ENCODE measurements at places on chromosomes 1 and 21.

DNA sequence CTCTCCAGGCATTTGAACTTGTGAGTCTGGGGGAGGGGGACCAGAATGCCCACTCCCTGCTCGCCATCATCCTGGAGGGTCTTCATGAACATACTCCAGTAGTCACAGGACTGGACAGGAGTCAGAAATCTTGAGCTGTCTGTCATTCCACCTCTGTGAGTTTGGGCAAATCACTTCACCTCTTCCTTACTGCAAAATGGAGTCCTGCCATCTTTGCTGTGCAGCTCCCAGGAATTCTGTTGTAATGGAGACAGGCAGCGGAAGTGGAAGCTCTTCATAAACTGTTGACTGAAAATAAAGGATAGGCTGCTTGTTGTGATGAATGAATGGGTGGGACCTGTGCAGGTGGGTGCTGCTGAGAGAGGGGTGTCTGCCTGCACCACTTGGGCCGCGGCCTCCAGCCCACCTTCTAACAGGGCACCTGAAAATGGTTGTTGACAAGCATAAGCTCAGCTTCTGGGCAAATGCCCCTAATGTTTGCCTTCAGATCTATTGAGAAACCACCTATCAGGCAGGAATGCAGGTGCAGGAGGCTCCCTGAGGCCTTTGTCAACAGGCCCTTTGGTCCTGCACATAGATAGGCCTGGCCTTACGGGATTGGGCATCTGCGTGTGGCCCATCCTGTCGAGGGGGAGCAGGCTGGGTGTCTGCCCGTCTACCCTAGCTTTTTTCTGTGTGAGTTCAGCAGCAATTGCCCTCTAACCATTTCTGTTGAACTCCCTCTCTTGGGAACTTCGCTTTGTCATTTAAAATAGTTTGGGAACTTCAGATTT lies 321.0 kb downstream of the RPS6KC1 start:
- no peak overlapping the region for H3K4me3 ChIP-seq
- H3K27me3 ChIP-seq = peaks cover 3% of the 10 kb centered on the region
- no peak for DNase-seq
- H3K36me3 ChIP-seq = no peaks in the 10 kb centered on the region

GRCh38 chr21:8988696-8989095 lies 1532.7 kb upstream of the TPTE start:
- no peak overlapping the region for H3K4me3 ChIP-seq
- H3K27me3 ChIP-seq = peaks cover 30% of the 10 kb centered on the region
- H3K4me1 ChIP-seq = no peaks in the 10 kb centered on the region

GRCh38 chr1:198143797-198144196 lies 13.0 kb upstream of the NEK7 start:
- DNase-seq = no peak
- H3K27ac ChIP-seq = no peak overlapping the region
- H3K4me3 ChIP-seq = no peak overlapping the region

GRCh38 chr1:186291271-186291670 lies 83.8 kb downstream of the TPR start:
- H3K27me3 ChIP-seq = no peaks in the 10 kb centered on the region
- DNase-seq = no peak
- no peak overlapping the region for H3K27ac ChIP-seq
- peaks cover 39% of the 10 kb centered on the region for H3K4me1 ChIP-seq

DNA sequence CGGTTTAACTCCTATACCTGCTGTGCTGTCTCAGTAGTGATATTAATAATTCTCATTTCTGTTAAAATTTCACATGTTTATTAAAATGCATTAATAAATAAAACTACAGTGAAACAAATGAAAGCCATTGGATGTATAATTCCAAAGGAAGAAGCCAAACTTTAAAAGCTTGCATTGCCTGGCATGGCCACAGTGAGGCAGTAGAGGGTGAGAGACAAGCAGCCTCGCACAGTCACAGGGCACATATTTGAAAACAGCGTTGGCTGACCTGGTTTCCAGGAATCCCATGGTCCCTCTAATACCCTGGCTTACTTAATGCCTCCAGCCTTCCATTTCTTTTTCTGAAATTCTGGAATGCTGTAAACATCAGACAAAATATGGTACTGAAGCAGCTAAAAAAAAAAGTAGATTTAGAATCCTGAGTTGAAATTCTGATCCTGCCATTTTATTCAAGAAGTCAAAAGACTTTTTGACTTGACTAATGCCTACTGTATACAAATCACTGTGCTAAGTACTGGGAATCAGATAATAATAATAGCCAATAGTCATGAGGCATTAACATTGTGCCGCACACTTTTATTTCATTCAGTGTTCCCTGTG lies 6.7 kb upstream of the RNASEL start:
- H3K27me3 ChIP-seq = no peaks in the 10 kb centered on the region
- DNase-seq = peak; percentile 79
- H3K4me1 ChIP-seq = peaks cover 16% of the 10 kb centered on the region
- H3K4me3 ChIP-seq = no peak overlapping the region

- peaks cover 8% of the 10 kb centered on the region for H3K4me1 ChIP-seq
- no peak for DNase-seq
- H3K36me3 ChIP-seq = peaks cover 21% of the 10 kb centered on the region
- no peaks in the 10 kb centered on the region for H3K27me3 ChIP-seq
- H3K27ac ChIP-seq = no peak overlapping the region
- H3K4me3 ChIP-seq = no peak overlapping the region
Measured at GRCh38 chr1:235190431-235190830, 29.4 kb upstream of the RBM34 start.

DNA sequence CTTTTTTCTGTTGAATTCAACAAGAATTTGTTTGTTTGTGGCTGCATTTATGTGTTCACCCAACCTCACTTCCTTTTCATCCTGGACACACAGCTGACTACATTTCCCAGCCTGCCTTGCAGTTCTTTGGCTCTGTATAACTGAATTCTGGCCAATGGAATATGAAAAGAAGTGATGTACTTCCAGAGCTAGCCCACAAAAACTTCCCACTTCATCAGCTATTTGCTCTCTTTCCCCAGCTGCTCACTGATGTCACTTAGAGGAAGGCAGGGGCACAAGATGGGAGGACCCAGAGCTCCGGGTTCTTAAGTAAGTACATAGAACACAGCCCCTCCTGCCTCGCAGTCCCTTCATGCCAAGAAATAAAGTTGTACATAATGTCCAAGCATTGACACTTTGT lies 235.0 kb upstream of the FGGY start:
- peaks cover 29% of the 10 kb centered on the region for H3K4me1 ChIP-seq
- H3K27me3 ChIP-seq = no peaks in the 10 kb centered on the region
- H3K4me3 ChIP-seq = no peak overlapping the region

DNA sequence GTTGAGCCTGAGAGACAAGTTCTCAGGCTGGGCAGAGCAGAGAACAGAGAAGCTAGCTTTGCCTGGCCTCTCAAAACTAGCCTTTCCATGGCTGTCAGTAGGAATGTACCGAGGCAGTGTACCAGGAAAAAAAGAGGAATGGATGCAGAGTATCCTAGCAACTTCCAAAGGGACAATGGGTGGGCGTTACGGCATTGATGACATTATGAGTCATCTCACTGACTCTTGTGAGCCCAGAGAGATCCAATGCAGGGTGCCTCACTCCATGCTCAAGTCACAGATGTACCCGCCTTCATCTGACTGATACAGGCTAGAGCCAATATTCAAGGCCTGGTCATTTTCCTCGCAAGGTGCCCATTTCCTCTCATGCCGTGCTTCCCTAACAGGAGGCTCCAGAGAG lies 51.4 kb upstream of the C8B start:
- no peak overlapping the region for H3K4me3 ChIP-seq
- no peaks in the 10 kb centered on the region for H3K36me3 ChIP-seq
- H3K4me1 ChIP-seq = no peaks in the 10 kb centered on the region
- peaks cover 2% of the 10 kb centered on the region for H3K27me3 ChIP-seq
- H3K27ac ChIP-seq = no peak overlapping the region
- DNase-seq = no peak

DNA sequence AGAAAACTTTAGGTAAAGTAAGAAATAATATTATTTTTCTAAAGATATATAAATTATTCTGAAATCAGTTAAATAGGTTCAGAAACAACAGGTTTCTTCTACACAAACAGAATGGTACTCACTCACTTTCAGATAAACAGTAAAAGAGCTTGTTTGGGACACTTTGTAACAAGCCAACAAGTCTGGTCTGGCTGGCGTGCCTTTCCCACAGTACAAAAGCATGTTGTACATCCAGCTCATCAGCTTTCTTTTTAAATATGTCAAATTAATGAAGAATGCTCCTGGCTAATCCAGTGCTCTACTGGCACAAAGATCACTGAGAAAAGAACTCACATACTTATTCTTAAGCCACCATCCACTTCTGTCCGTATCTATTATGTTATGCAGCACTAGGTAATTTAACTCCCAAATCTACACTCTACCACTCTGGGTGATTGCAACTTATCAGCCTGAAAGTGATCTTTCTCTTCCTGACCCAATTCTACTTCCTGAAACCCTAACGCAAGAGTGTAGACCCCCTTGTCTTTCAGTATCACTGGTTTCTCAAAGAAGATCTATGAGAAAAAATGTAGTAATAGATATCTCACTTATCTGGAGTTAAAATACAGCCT lies 32.6 kb downstream of the TRIT1 start:
- peaks cover 20% of the 10 kb centered on the region for H3K4me1 ChIP-seq
- DNase-seq = no peak
- peak overlapping the region; percentile 11 for H3K27ac ChIP-seq
- H3K4me3 ChIP-seq = no peak overlapping the region
- peaks cover 29% of the 10 kb centered on the region for H3K36me3 ChIP-seq

GRCh38 chr21:20882462-20883407 lies 115.5 kb upstream of the NCAM2 start:
- no peak overlapping the region for H3K27ac ChIP-seq
- no peaks in the 10 kb centered on the region for H3K4me1 ChIP-seq
- peak; percentile 32 for DNase-seq
- H3K4me3 ChIP-seq = no peak overlapping the region
- H3K27me3 ChIP-seq = no peaks in the 10 kb centered on the region

DNA sequence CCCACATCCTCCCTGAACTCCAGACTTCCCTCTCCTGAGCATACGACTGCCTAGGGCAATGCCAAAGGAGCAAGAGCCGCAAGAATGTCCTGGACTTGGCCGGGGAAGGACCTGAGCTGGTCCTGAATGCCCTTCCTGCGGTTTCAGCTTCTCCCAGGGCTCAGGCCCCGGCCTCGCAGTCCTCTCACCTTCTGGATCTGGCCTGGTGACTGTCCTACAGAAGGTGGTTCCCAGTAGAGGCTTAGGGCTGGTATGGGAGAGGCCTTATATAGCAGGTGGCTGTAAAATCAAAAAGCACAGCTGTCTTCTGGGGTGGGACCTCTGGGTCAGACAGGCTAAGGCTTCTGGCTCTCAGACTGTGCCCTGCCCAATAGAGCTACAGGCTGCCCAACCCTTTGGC lies at the start of gene LYPD8:
Gene LYPD8 (minus strand): TSS at position 243 of the 400 bp plus-strand sequence. CDS start 4,678 bp downstream, outside the sequence.
- DNase-seq = no peak
- H3K36me3 ChIP-seq = no peaks in the 10 kb centered on the region
- H3K4me3 ChIP-seq = no peak within 1 kb of the TSS
- peaks cover 11% of the 10 kb centered on the region for H3K4me1 ChIP-seq
- peaks cover 3% of the 10 kb centered on the region for H3K27me3 ChIP-seq
- H3K27ac ChIP-seq = no peak within 1 kb of the TSS

DNA sequence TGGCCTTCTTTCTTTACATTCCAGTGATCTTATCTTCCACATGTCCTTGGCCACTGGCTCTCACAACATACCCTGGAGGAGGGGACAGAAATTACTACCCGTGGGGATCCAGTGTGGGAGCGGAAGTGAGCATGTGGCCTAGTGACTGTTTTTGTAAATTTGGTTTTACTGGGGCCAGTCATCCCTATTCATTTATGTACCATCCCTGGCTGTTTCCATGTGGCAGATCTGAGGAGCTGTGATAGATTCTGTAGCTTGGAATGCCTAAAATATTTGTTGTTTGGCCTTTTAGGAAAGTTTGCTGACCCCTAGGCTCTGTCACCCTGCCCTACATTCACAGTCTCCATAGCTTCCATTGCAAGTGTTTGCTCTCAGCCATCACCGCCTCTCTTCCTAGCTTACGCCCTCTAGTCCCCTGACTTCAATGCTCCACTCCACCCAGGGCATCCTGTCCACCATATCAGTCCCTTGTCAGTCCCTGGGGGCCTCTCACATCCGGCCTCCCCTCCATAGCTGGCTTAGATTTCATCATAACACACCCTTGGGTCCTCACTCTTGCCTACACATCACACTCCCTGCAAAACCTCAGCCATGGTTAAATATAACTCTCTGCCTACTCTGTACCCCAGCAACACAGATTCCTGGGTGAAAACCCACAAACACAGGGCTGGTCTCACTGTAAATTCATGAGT lies 25.8 kb downstream of the DHCR24 start:
- H3K27me3 ChIP-seq = no peaks in the 10 kb centered on the region
- H3K4me1 ChIP-seq = no peaks in the 10 kb centered on the region
- peaks cover 59% of the 10 kb centered on the region for H3K36me3 ChIP-seq
- peak; percentile 3 for DNase-seq

- peaks cover 35% of the 10 kb centered on the region for H3K36me3 ChIP-seq
- no peak overlapping the region for H3K4me3 ChIP-seq
- H3K27ac ChIP-seq = no peak overlapping the region
- DNase-seq = no peak
- H3K27me3 ChIP-seq = no peaks in the 10 kb centered on the region
Measured at GRCh38 chr1:43691871-43692815, 15.2 kb upstream of the ST3GAL3 start.

- no peaks in the 10 kb centered on the region for H3K36me3 ChIP-seq
- H3K4me1 ChIP-seq = no peaks in the 10 kb centered on the region
- H3K27ac ChIP-seq = no peak overlapping the region
- H3K4me3 ChIP-seq = no peak overlapping the region
- DNase-seq = no peak
- peaks cover 1% of the 10 kb centered on the region for H3K27me3 ChIP-seq
Measured at GRCh38 chr1:7513081-7513480, 258.0 kb upstream of the VAMP3 start.

- no peak for DNase-seq
- H3K4me1 ChIP-seq = no peaks in the 10 kb centered on the region
- H3K27ac ChIP-seq = no peak overlapping the region
- H3K27me3 ChIP-seq = peaks cover 17% of the 10 kb centered on the region
- H3K4me3 ChIP-seq = no peak overlapping the region
Measured at GRCh38 chr1:38076038-38076437, 29.4 kb upstream of the POU3F1 start.

DNA sequence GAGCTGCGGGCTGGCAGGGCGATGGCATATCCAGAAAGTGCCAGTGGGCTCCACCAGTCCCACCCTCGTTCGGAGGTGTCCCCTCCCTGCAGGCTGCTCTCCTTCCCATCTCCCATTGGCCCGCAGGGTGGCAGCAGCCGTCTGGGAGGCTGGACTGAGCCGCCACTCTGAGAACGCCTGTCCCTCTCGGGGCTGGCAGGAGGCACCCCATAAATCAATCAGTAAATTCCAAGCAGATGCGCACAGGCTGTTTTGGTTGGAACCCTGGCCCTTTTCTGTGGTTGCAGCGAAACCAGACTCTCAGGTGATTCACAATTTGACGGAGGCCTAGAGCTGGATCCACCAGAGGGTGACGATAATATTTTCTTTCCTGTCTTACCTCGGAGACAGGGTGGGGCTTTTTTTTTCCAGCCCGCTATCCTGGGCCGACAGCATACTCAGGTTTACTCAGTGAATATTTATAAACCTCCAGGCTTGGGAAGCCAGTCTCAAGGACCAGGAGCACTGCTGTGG lies 99.7 kb downstream of the GLIS1 start:
- H3K4me1 ChIP-seq = no peaks in the 10 kb centered on the region
- no peak overlapping the region for H3K27ac ChIP-seq
- no peak for DNase-seq
- no peaks in the 10 kb centered on the region for H3K27me3 ChIP-seq
- H3K4me3 ChIP-seq = no peak overlapping the region
